ENCODE measurements at places on chromosomes 1 and 21.

DNA sequence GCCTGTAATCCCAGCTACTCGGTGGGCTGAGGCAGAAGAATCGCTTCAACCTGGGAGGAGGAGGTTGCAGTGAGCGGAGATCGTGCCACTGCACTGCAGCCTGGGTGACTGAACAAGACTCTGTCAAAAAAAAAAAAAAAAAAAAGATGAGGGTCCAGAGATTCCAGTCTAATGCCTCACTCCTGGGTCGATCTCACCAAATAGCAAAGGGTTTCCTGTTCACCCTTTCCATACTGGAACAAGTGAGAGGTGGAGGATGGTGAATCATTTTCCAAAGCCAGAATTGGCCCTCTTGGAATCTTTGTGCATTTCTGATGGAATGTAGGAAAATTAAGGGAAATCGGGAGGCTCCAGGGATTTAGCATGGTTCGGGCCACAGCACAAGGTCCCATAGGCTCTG lies 58.1 kb upstream of the ZNF648 start:
- no peak for DNase-seq

GRCh38 chr1:228222548-228222947 lies 14.7 kb downstream of the OBSCN start:
- no peak for DNase-seq

DNA sequence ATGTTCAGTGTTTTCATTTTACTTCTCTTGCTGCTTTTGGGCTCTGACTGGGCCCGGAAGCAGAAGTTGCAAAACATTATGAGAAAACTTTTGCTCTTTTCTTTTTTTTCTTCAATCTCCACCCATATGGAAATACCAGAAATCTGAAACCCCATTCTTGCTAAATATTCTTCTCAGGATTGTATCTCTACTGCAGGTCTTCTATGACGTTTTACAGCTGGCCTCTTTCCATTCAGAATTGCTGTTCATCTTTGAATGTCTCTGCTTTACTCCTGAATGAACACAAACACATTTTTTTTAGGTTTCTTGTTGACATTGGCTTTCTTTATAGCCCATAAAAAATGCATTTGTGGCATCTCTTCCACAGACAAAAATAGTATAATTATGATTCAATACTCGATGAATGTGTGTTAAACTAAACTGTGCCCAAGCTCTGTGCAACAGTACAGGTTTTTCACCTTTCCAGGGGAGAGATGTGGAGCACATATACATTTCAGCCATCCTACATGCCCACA lies 18.8 kb downstream of the PTPRC start:
- peak; percentile 98 for DNase-seq

DNA sequence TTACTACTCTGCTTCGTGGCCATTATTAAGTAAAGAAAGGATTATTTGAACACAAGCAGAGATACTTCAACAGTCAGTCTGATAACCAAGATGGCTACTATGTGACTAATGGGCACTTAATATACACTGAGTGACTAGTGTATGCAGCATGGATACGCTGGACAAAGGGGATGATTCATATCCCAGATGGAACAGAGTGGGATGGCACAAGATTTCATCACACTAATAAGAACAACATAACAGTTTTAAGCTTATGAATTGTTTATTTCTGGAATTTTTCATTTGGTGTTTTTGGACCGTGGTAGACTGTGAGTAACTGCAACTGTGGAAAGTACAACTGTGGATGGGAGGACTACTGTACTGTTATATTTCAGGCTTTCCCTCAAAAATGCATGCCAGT lies 9.4 kb downstream of the ZCCHC17 start:
- peak; percentile 87 for DNase-seq

- no peak for DNase-seq
Measured at GRCh38 chr1:36387141-36387949, 1.6 kb upstream of the STK40 start.
